ENCODE measurements at places on chromosomes 6 and 20. TPM values are rescaled to one million over a fixed set of nuclear protein-coding genes. Genes with fewer than 3 reads are reported as not detected.

The TMEM244 gene
- total RNA-seq = not detected

The SLC52A3 gene
- under 0.01 TPM for total RNA-seq

The ARG1 gene
- not detected for total RNA-seq

The ACSS2 gene
- total RNA-seq = 37.0 TPM

The EDN1 gene
- total RNA-seq = 379 TPM

The SLC44A4 gene
- 0.29 TPM for total RNA-seq

The HUS1B gene
- total RNA-seq = 0.98 TPM

The RSPO3 gene
- total RNA-seq = not detected
